ENCODE measurements at places on chromosomes 13 and 19.

GRCh38 chr19:16070366-16070990 is 5.8 kb upstream of the TPM4 start:
- peak; percentile 72 for DNase-seq

GRCh38 chr19:10568826-10569651 is at the start of gene CDKN2D:
Gene CDKN2D, minus strand, starts transcription at chr19:10568979. Its CDS starts 326 bp downstream, at chr19:10568653.
- peak; percentile 100 for DNase-seq

DNA sequence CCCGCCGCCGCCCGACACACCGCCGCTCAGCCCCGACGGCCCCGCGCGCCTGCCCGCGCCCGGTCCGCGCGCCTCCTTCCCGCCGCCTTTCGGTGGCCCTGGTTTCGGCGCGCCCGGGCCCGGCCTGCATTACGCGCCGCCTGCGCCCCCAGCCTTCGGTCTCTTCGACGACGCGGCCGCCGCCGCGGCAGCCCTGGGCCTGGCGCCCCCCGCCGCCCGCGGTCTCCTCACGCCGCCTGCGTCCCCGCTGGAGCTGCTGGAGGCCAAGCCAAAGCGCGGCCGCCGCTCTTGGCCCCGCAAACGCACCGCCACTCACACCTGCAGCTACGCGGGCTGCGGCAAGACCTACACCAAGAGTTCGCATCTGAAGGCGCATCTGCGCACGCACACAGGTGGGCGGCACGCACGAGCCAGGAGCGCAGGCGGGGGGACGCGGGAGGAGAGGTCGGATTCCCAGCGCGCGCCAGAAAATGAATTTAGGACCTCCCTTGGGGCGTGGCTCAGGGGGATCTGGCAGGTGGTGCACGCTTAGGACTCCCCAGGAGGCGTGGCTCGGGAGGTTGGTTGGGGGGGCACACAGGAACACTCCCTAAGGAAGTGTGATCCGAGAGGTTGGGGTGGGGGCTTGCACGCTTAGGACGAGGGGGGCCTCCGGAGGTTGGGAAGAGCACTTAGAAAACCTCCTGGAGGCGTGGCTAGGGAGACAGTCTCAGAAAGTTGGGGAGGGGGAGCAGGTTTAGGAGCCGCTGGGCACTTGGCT is 1.2 kb downstream of the KLF2 start:
- peak; percentile 28 for DNase-seq

DNA sequence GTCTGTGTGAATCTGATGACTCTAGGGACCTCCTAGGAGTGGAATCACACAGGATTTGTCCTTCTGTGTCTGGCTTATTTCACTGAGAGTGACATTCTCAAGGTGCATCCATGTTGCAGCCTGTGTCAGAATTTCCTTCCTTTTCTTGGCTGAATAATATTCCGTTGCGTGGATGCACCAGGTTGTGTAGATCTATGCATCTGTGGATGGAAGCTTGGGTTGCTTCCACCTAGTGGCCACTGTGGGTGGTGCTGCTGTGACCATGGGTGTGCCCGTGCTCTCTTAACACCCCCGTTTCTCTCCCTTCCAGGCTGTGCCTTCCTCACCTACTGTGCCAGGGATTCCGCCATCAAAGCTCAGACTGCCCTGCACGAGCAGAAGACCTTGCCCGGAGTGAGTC is 26.2 kb downstream of the CELF5 start:
- peak; percentile 31 for DNase-seq

GRCh38 chr13:40922437-40923040 is 96.6 kb downstream of the ELF1 start:
- no peak for DNase-seq

GRCh38 chr13:43786766-43787517 is at the start of gene ENOX1:
Gene ENOX1, minus strand, starts transcription at chr13:43786972.
- DNase-seq, result peak; percentile 5

DNA sequence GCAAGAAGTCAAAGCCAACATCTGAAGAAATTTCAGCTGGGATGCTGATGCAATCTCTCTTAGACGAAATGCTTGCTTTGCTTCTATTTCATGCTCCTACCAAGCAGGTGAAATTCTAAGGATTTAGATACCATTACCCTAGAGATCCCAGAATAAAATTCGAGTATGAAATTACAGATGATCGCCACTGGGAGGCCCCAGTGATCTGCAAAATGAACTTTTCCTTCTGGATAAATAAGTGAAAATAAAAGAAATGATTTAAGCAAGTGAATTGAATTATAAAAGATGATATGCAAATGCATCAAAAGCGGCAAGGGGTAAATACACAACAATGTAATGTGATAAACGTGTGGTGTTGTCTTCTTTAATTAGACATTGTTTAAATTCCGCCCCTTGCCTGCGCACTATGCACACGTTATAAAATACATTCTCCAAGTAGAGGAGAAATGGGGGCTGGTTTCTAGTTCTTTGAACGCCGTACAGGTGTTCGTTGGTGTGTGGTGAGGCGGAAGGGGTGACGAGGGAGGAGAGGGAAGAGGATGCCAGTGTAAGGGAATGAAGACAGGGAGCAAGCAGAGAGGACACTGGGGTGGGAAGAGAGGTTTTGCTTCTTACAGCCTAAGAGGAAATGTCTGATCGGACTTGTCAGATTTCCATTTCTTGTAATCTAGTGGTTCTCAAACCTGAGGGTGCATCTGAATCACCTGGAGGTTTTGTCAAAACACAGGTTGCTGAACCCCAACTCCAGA is 58.0 kb downstream of the ERCC5 start:
- no peak for DNase-seq
